ENCODE measurements at places on chromosomes 5 and 9. TPM values are rescaled to one million over a fixed set of nuclear protein-coding genes. Genes with fewer than 3 reads are reported as not detected.
A peak's percentile ranks its signal among the peaks of the same experiment; 100 is the strongest.

Gene C9orf152
- total RNA-seq: not detected

Gene C5orf58
- not detected for total RNA-seq

Gene LCN9
- total RNA-seq: 2.4 TPM

DNA sequence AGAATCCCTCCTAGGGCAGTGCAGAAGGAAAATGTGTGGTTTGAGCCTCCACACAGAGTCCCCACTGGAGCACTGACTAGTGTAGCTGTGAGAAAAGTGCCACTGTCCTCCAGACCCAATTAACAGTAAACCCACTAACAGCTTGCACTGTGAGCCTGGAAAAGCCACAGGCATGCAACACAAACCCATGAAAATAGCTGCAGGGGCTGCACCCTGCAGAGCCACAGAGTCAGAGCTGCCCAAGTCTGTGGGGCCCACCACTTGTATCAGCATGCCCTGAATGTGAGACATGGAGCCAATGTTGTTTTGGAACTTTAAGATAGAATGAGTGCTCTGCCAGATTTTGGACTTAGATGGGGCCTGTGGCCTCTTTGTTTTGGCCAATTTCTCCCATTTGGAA, 119.8 kb upstream of the CDH9 start:
- H3K27me3 ChIP-seq: no peaks in the 10 kb centered on the region
- H3K27ac ChIP-seq: no peak overlapping the region
- DNase-seq: no peak
- H3K4me1 ChIP-seq: no peaks in the 10 kb centered on the region
- no peak overlapping the region for H3K4me3 ChIP-seq

DNA sequence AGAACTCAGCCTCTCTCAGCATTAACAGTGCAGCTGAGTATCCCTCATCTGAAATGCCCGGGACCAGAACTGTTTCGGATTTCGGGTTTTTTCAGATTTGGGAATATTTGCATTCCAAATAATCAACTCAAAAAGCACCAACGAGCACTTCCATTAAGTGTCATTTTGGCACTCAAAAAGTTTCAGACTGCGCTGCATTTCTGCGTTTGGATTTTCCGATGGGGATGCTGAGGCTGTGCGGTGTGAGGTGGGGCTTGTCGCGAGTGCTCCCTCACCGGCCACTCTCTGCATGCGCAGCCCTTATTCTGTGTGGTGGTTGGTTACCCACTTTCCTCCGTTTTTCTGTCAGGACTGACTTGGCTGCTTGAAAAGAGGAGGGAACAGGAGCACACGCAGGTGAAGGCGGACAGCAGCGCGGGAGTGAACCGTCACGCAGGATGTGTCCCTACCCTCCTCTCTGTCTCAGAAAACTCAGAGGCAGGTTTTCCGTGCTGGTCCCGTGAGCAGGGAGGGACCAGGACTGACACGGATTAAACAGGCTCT, 8.4 kb downstream of the UBAC1 start:
- H3K4me3 ChIP-seq: no peak overlapping the region
- H3K4me1 ChIP-seq: peaks cover 6% of the 10 kb centered on the region
- H3K36me3 ChIP-seq: no peaks in the 10 kb centered on the region
- H3K27me3 ChIP-seq: no peaks in the 10 kb centered on the region
- no peak for DNase-seq
- peak overlapping the region; percentile 12 for H3K27ac ChIP-seq

GRCh38 chr9:130601100-130601499, 21.7 kb downstream of the FUBP3 start:
- no peaks in the 10 kb centered on the region for H3K27me3 ChIP-seq
- H3K4me3 ChIP-seq: no peak overlapping the region
- H3K27ac ChIP-seq: no peak overlapping the region
- H3K36me3 ChIP-seq: peaks cover 6% of the 10 kb centered on the region
- H3K4me1 ChIP-seq: no peaks in the 10 kb centered on the region

DNA sequence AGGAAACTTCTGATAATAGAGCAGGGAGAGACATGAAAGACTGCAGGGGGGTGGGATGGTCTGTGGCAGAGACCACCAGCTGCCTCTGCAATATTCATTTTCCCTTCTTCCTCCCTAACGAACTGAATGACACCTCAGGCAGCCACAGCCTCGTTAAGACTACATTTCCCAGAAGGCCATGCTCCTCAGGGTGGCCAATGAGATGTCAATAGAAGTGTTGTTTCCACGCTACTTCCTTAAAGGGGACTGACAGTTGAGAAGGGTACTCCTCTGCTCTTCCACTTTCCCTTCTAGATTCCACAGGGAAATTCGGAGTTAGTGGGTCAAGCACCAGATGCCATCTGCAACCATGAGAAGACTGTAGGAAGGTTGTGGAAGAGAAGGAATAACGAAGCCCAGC, 52.0 kb upstream of the DAPK1 start:
- H3K4me1 ChIP-seq: no peaks in the 10 kb centered on the region
- H3K27ac ChIP-seq: no peak overlapping the region
- H3K27me3 ChIP-seq: no peaks in the 10 kb centered on the region
- no peaks in the 10 kb centered on the region for H3K36me3 ChIP-seq
- peak; percentile 55 for DNase-seq

- DNase-seq: no peak
- H3K27ac ChIP-seq: no peak overlapping the region
- no peaks in the 10 kb centered on the region for H3K36me3 ChIP-seq
- H3K27me3 ChIP-seq: no peaks in the 10 kb centered on the region
- H3K4me1 ChIP-seq: peaks cover 23% of the 10 kb centered on the region
- H3K4me3 ChIP-seq: no peak overlapping the region
Measured at GRCh38 chr5:78566747-78567425, 81.7 kb downstream of the LHFPL2 start.

- H3K36me3 ChIP-seq: no peaks in the 10 kb centered on the region
- no peak overlapping the region for H3K27ac ChIP-seq
- H3K4me1 ChIP-seq: no peaks in the 10 kb centered on the region
- H3K27me3 ChIP-seq: peaks cover 42% of the 10 kb centered on the region
Measured at GRCh38 chr9:96874947-96875460, 20.7 kb upstream of the ZNF782 start.

DNA sequence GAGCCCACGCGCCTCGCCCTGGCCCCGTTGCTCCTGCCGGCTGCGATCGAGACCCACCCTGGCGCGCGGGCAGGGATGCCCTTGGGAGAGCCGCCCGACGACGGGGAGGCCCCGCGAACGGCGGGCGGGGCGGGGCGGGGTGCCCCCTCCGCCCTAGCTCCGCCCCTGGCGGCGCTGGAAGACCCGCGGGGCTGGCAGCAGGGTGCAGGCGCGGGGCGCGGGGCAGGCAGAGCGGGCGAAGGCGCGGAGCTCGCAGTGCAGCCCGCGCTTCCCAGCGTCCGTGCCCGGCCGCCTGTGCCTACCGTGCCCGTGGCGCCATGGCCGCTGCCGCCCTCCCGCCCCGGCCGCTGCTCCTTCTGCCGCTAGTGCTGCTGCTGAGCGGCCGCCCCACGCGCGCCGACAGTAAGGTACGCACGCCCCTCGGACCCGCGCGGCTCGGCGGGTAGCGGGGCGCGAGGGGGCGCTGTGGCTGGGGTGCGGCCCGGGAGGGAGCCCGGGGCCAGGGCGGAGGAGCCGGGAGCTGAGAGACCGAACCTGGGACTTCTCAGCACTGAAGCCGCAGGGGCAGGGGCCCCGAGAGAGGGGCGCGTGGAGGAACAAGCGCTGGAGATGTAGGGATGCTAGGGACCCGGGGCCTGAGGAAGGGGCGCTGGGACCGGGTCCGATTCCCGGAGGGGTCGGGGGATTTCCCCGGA, at the start of gene OLFML2A:
TSS of gene OLFML2A (plus strand) at position 180 of the 695 bp plus-strand sequence. CDS start at position 318, 138 bp downstream.
- H3K27ac ChIP-seq: no peak within 1 kb of the TSS
- peak within 1 kb of the TSS; percentile 63 for H3K4me3 ChIP-seq
- H3K36me3 ChIP-seq: no peaks in the 10 kb centered on the region

DNA sequence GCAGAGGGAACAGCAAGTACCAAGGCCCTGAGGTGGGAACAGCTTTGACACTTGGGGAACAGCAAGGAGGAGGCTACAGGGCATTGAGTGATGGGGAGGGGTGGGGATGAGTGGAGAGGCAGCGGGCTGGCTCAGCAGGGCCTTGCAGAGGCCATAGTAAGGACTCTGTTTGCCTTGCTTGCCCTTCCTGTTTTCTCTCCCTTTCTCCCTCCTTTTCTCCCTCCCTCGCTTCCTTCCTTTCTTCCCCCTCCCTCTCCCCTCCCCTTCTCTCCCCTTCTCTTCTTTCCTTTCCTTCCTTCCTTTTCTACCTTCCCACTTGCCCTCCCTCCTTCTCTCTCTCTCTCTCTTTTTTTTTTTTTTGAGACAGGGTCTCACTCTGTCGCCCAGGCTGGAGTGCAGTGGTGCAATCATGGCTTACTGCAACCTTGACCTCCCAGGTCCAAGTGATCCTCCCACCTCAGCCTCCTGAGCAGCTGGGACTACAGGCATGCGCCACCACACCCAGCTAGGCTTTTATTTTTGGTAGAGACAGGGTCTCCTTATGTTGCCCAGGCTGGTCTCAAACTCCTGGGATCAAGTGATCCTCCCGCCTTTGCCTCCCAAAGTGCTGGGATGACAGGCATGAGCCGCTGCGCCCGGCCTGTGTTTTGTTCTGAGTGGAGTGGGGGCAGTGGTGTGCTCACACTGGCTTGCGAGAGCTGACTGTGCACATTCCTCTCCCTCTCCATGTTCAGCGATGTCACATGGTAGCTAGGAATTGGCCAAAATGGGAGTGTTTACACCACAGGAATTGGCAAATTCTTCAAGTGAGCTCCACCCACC, 17.1 kb downstream of the IER5L start:
- no peak overlapping the region for H3K4me3 ChIP-seq
- DNase-seq: no peak
- H3K27ac ChIP-seq: no peak overlapping the region
- no peaks in the 10 kb centered on the region for H3K4me1 ChIP-seq

DNA sequence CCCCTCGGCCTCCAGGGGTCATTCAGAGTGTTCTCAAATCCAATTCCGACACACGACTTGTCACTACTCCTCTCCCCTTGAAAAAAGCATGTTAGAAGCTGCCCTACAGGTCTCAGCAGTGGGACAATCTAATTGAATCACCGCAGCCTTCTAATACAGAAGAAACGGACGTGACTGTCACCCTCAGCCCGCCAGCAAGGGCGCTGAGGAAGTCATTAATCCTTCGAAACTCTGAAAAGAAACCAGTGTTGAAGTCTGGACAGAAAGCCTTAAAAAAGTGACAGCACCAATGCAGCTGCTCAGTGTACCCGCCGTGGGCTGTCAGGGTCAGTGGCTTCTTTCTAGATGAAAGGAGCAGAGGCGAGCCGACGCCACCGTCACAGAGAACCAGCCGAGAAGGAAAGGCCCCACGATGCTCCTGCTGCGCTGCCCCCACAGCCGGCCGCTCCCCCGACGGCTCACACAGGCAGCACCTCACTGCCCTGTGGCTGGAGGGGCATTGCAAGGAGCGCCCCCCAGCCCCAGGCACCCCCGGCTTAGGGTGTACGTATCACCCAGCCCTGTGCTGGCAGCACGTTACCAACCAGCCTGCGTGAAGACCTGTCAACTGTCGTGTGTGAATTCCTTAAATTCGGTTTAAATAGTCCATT, 5.7 kb downstream of the BRD3OS start:
- DNase-seq: no peak
- H3K4me1 ChIP-seq: peaks cover 10% of the 10 kb centered on the region
- H3K36me3 ChIP-seq: no peaks in the 10 kb centered on the region
- peak overlapping the region; percentile 11 for H3K27ac ChIP-seq
- no peak overlapping the region for H3K4me3 ChIP-seq

DNA sequence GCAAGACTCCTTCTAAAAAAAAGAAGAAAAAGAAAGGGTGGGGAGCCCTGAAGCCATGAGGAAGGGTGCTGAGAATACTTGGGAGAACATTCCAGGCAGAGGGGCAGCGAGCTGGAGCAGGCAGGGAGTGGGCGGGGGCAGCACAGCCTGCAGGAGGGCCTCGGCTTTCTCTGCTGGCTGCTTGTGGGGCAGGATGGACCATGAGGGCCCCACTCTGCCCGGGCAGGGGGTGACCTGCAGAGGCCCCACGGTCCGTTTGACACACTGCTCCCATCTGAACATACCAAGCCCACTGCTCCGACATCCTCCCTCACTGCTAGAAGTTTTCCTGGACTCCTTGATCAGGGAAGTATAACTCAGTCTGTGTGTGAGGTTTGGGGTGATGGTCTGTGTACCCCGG, 11.7 kb upstream of the NUP214 start:
- no peak overlapping the region for H3K27ac ChIP-seq
- DNase-seq: no peak
- H3K4me3 ChIP-seq: no peak overlapping the region
- H3K36me3 ChIP-seq: no peaks in the 10 kb centered on the region
- H3K27me3 ChIP-seq: no peaks in the 10 kb centered on the region

GRCh38 chr5:165739079-165739741, 2233.8 kb downstream of the MAT2B start:
- H3K4me3 ChIP-seq: no peak overlapping the region
- no peaks in the 10 kb centered on the region for H3K27me3 ChIP-seq
- peaks cover 7% of the 10 kb centered on the region for H3K4me1 ChIP-seq
- peak; percentile 22 for DNase-seq
